Cortex of kidney (tissue), 1 donor: ENCODE measurements at places on chromosomes 6 and 20.

- DNase-seq = no peak
Observed at GRCh38 chr20:18394363-18394762, 72.5 kb downstream of the DZANK1 start.

DNA sequence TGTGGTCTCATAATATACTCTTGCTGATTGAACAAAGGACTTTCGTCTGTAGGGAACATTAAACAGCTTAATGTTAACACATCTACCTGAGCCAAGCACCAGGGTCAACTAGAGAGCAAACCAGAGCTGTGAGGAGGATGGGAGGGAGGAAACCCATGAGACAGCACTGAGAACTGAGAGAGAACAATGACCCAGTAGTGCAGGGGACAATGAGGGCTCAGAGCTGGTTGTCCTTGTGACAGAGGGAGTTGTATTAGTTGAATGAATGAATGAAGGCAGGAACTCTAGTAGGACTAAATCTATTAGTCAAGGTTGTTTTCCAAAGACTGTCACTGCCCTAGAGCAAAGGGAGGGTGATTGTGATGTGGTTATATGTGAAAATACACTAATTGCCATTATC is 28.2 kb upstream of the GSTA4 start:
- DNase-seq = no peak

GRCh38 chr6:150118627-150119026 is 24.2 kb upstream of the PPP1R14C start:
- no peak for DNase-seq

DNA sequence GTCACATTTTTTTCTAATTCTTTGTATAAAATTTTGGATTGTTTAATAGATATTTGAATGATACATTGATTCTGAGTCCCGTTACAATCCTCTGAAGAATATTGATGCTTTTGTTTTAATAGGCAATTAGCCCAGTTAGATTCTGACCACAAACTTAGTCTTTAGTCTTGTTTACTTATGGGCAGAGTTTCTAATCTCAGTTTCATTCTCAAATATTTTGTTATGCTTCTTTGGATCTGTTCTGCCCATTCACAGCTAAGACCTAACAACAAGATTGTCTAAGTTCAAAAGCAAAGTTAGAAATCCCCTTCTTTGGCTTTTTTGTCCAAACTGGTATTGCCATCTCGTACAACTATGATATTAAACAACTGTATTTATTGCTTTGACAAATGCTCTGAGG is 58.0 kb downstream of the TBXT start:
- DNase-seq = no peak

GRCh38 chr6:87210979-87211378 is 55.6 kb downstream of the ZNF292 start:
- DNase-seq = no peak

- DNase-seq = no peak
Observed at GRCh38 chr6:90097356-90097755, 199.3 kb downstream of the BACH2 start.

DNA sequence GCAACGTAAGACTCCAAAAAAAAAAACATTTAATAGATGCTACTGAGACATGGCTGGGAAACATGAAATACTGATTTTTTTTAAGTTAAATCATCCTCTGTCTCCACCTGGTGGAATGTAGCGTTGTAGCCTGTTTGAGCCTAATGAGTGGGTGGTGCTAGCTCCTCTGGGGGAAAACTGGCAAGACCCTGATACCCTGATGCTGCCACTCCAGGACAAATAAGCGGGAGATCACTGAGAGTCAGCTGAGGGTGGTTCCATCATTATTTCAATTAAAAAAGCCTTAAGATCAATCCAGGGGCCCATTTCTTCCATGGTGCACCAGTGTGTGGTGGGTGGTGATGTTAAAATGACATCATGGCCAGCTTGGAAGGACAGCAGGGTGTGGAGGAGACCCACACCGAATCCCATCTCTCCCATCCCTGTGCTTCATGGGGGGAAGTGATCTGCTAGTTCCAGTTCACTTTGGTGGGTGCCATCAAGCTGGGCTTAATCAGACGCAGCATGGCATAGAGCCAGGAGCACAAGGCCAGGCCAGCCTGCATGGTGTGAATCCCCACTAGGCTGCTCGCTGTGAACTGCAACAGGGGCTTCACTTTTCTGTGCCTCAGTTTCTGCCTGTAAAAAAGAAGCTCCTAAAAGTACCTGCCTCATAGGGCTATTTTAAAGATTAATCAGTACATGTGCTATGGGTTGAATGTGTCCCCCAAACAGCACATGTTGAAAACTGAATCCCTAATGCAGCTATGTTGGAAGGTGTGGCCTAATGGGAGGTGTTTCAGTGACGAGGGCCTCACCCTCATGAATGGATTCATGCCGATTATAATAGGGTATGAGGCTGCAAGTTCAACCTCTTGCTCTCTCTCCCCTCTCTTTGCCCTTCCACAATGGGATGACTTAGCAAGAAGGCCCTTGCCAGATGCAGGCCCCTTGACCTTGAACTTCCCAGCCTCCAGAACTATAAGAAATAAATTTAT is 13.0 kb upstream of the MRPS10 start:
- no peak for DNase-seq

- no peak for DNase-seq
Observed at GRCh38 chr20:39045676-39046075, 83.5 kb downstream of the DHX35 start.

DNA sequence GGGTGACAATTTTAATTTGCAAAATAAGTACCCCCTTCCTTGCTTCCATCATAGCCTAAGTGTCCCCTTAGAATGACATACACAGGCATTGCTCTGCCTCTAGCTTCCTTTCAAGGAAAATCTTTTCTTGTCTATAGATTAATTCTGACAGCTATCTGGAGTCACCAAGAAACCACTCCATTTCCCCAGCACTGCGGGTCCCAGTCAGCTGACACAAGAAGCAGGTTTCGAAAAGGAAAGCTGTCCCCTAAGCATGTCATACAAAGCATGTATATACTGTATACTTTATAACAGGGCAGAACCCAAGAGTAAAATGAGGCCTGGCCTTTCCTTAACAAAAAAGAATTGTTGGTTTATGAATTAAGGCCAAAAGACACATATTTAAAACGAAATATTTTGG is 273.5 kb downstream of the BTBD9 start:
- DNase-seq = no peak

DNA sequence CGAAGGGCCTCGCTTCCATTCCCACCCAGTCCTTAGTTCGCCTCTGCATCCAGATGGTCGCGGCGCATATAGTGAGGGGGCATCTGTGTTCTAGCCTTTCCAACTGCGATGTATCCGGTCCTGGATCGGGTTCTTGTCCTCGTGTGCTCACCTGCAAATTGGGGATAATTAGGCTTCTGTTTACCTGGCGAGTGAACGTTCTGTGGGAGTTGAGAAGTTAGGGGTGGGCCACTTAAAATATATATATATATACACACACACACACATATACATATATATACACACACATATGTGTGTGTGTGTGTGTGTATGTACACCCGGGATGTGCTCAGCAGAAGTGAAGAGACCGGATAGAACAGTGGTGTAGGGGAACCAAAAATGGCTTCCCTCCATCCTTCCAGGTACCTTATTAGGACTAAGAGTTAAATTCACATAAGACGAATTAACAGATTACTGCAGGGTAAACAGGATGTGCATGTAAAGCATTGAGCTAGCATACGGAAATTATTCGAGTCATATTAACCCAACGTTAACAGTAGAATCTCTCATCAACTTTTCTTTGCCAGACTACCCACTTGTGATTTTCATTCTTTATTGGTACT is 537 bp downstream of the CSTF1 start:
- no peak for DNase-seq

DNA sequence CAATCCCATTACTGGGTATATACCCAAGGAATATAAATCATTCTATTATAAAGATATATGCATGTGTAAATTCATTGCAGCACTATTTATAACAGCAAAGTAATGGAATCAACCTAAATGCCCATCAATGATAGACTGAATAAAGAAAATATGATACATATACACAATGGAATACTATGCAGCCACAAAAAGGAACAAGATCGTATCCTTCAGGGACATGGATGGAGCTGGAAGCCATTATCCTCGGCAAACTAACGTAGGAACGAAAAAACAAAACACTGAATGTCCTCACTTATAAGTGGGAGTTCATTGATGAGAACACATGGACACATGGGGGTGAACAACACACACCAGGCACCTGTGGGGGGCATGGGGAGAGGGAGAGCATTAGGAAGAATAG is 156.7 kb downstream of the RNGTT start:
- no peak for DNase-seq

- no peak for DNase-seq
Observed at GRCh38 chr20:34435589-34435988, 72.5 kb downstream of the ITCH start.

- DNase-seq = no peak
Observed at GRCh38 chr6:101444717-101445116, 51.2 kb downstream of the GRIK2 start.

GRCh38 chr6:116355796-116356195 is 15.0 kb upstream of the DSE start:
- no peak for DNase-seq

- no peak for DNase-seq
Observed at GRCh38 chr6:9250852-9251251, 815.5 kb upstream of the SLC35B3 start.

DNA sequence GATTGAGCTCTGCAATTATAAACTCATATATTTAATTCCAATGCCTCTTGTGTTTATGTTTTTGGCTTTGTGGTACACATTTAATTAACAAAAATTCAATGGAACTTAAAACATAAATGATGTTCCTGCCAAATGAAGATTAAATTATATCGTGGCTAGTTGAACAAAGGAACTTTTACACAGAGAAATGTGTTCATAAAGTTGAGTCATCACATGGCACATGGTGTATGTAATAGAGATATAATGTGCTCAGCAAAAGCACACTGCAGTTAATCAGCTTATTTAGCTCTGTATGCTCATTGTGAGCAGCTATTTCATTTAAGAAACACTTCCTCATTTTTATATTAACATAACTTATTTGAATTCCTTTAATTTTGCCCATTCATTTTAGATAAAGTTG is 1295.6 kb upstream of the CITED2 start:
- no peak for DNase-seq

- no peak for DNase-seq
Observed at GRCh38 chr6:153167907-153168306, 36.8 kb upstream of the RGS17 start.

GRCh38 chr6:53744321-53744720 is 50.5 kb upstream of the LRRC1 start:
- no peak for DNase-seq

GRCh38 chr6:111129013-111129412 is 41.7 kb downstream of the SLC16A10 start:
- no peak for DNase-seq

- DNase-seq = no peak
Observed at GRCh38 chr6:110689275-110689935, 125.9 kb downstream of the CDK19 start.

- DNase-seq = no peak
Observed at GRCh38 chr6:167479901-167480648, 155.2 kb downstream of the TTLL2 start.

DNA sequence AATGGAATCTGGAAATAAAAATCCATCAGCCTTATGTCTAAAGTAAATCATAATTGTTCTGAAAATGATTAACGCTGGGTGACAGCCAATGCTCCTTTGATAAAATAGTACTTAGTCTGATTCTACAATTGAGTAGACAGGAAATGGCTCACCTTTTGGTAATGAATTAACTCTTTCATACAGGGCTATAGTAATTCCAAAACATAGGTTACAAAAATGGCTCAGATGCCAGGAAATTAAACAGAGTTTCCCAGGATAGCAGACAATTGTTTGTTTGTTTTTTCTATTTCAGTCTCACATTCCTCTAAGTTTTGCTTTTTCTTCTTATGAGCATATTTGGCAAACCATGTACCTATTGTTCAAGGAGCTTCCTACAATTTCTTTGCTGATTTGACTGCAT is 257.2 kb upstream of the EPHA7 start:
- DNase-seq = no peak

- no peak for DNase-seq
Observed at GRCh38 chr20:57837208-57838035, 127.6 kb upstream of the PMEPA1 start.

- DNase-seq = no peak
Observed at GRCh38 chr20:20000211-20000968, 16.8 kb upstream of the NAA20 start.

GRCh38 chr6:170244721-170245474 is 46.0 kb downstream of the DLL1 start:
- no peak for DNase-seq

DNA sequence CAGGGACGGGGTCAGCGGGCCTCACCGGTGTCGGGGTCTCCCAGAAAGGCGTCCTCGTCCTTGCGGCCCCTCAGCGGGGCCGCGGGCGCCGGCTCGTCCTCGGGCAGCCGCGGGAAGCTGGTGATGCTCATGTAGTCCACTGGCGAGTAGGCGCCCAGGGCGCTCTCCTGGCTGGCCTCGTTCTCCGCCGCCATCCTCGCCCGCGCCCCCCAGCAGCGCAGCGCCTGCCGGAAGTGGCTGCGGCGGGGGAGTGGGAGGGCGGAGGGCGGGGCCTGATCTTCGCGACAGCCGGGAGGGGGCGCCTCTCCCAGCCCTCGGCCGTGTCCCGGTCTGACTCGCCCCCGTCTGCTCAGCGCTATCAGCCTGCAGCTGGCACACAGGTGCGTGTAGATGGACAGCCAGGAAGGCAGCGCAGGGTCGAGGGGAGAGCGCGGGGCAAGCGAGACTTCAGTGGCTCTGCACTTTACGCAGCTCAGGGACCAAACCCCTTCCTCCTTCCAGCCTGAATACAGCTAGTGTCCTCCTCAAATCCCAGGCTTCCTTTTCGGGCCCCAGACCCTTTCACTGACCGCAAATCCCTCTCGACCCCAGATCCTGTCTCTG is at the start of gene GGT7:
Gene GGT7, minus strand, starts transcription at position 235 of the 603 bp plus-strand sequence. Its CDS starts 41 bp downstream, at position 194.
- no peak for DNase-seq

GRCh38 chr20:63537525-63538203 is 488 bp upstream of the PTK6 start:
- DNase-seq = no peak

DNA sequence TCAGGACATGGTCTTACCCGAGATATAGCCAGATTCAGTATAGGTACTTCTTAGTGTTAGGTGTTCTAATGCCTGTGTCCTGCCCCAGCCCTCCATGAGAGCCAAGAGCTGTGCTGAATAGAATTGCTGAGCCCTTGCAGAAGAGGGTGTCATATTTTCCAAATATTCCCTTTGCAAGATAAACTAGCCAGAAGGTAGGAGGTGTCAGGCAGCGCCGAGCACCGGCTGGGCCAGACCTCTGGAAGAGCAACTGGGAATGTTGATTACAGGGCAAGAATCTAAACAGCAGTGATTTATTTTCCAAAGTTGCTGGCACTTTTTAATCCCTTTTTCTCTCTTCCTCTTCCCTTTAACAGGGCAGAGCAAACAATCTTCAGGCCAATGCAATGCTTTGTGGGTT is 37.1 kb upstream of the EZR start:
- no peak for DNase-seq

- DNase-seq = no peak
Observed at GRCh38 chr6:147222160-147222838, 18.1 kb downstream of the STXBP5 start.

DNA sequence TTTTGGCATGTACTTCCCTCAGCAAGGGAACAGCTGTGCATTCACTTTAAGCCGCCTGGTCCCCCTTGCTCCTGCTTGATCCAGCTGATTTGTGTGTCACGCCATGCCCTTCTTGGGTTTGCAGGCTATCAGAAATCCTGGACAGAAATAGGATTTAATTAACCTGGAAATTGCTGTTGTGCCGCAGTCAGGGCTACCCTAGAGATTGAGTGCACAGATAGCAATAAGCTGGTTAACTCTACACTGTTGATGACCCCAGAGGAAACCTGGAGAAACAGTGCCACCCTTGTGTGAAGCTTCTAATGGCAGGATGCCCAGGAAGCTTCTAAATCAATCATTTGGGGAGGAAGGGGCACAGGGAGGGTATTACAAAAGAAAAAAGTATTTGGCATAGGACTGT is 199.0 kb downstream of the JARID2 start:
- no peak for DNase-seq
